ENCODE measurements at places on chromosomes 1 and 21.
A peak's percentile ranks its signal among the peaks of the same experiment; 100 is the strongest.

DNA sequence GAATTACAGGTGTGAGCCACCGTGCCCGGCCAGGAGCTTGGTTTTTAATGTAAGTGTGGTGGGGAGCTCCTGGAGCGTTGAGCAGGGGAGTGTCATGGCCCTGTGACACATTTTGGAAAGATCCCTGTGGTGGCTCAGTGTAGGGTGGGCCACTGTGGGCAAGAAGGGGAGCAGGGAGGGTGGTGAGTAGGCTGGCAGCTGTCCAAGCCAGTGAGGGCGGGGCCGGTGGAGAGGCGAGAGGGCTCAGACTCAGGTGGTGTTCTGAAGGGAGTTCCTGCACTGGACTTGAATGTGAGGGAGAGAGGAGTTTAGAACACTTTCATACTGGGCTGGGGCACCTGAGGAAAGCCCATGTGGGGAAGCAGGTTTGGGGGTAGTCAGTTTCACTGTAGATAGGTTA, 3.1 kb upstream of the EVA1B start:
- no peaks in the 10 kb centered on the region for H3K36me3 ChIP-seq
- no peaks in the 10 kb centered on the region for H3K27me3 ChIP-seq
- no peak overlapping the region for H3K4me3 ChIP-seq
- H3K27ac ChIP-seq, result no peak overlapping the region
- peaks cover 37% of the 10 kb centered on the region for H3K4me1 ChIP-seq
- no peak for DNase-seq

DNA sequence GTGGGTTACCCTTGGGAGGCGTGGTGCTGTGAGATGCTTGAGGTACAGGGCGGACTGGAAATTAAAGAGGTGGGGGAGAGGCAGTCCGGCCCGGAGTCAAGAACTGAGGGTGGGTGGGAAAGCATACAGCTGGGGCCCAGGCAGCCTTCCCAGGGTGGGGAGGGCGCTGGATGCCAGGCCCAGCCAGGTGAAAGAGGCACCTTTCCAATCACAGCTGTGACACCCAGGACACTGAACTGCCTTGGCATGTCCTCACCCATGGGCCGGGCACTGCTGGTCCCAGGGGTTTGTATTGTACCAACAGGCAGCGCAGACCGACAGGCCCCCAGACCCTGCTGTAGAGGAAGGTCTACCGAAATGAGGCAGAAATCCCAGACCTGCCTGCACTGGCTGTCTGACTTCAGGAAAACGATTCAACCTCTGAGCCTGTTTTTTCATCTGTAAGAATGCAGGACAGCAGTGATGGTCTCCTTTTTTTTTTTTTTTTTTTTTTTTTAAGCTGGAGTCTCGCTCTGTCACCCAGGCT, 9.1 kb downstream of the SLC30A2 start:
- no peak for DNase-seq
- peak overlapping the region; percentile 96 for H3K27ac ChIP-seq
- H3K4me1 ChIP-seq, result no peaks in the 10 kb centered on the region
- no peaks in the 10 kb centered on the region for H3K27me3 ChIP-seq
- no peaks in the 10 kb centered on the region for H3K36me3 ChIP-seq
- H3K4me3 ChIP-seq, result no peak overlapping the region

DNA sequence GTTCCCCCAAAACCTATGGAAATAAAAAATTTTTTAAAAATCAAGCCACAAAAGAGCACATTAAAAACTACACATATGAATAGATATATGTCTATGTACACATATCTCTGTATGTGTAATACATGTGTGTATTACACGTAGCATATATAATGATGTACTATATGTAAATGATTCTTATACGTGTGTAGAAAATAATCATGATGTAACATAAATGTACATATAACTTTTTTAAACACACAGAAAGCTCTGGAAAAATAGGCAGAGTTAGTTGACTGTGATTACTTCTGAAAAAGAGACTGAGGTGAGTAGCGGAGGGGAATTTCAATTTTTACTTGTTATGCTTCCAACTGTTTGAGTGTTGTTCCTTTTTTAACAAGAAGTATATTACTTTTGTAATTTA, 405.0 kb downstream of the CAMTA1 start:
- H3K4me3 ChIP-seq, result no peak overlapping the region
- H3K27me3 ChIP-seq, result no peaks in the 10 kb centered on the region
- H3K4me1 ChIP-seq, result no peaks in the 10 kb centered on the region
- no peak overlapping the region for H3K27ac ChIP-seq
- DNase-seq, result no peak

- H3K36me3 ChIP-seq, result no peaks in the 10 kb centered on the region
- no peak overlapping the region for H3K27ac ChIP-seq
- DNase-seq, result no peak
- no peaks in the 10 kb centered on the region for H3K27me3 ChIP-seq
- H3K4me3 ChIP-seq, result no peak overlapping the region
Observed at GRCh38 chr1:24961961-24962861, 32.1 kb upstream of the RUNX3 start.

GRCh38 chr21:35323947-35324346, 274.8 kb upstream of the RUNX1 start:
- no peaks in the 10 kb centered on the region for H3K4me1 ChIP-seq
- no peaks in the 10 kb centered on the region for H3K27me3 ChIP-seq
- H3K27ac ChIP-seq, result peak overlapping the region; percentile 68
- peak; percentile 74 for DNase-seq

GRCh38 chr1:181057079-181057478, 23.3 kb downstream of the MR1 start:
- no peaks in the 10 kb centered on the region for H3K36me3 ChIP-seq
- no peak for DNase-seq
- no peak overlapping the region for H3K4me3 ChIP-seq
- no peaks in the 10 kb centered on the region for H3K4me1 ChIP-seq
- H3K27ac ChIP-seq, result peak overlapping the region; percentile 22
- no peaks in the 10 kb centered on the region for H3K27me3 ChIP-seq

- no peak overlapping the region for H3K27ac ChIP-seq
- H3K27me3 ChIP-seq, result no peaks in the 10 kb centered on the region
- H3K4me3 ChIP-seq, result no peak overlapping the region
- H3K36me3 ChIP-seq, result no peaks in the 10 kb centered on the region
- no peak for DNase-seq
- H3K4me1 ChIP-seq, result peaks cover 23% of the 10 kb centered on the region
Observed at GRCh38 chr1:154765970-154766369, 104.1 kb downstream of the KCNN3 start.

DNA sequence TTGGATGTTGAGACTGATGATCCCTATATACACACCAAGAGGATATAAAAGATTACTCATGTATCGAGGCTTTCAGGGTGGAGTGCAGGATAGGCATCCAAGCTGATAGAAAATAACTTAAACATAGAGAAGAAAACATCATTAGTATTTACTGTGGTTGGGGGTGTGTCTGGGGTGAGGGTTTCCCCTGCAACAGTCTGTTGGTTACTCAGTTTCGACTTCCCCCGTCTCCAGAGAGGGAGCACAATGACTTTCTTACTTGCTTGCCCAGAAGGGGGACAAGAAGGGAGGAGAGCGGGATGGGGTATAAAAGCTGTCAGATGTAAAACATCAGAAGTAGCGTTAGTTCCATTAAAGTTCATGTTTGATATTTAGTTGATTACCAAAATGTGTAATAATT, 717.4 kb upstream of the ZP4 start:
- H3K27me3 ChIP-seq, result no peaks in the 10 kb centered on the region
- no peaks in the 10 kb centered on the region for H3K36me3 ChIP-seq
- H3K4me3 ChIP-seq, result no peak overlapping the region
- H3K27ac ChIP-seq, result no peak overlapping the region
- H3K4me1 ChIP-seq, result no peaks in the 10 kb centered on the region

DNA sequence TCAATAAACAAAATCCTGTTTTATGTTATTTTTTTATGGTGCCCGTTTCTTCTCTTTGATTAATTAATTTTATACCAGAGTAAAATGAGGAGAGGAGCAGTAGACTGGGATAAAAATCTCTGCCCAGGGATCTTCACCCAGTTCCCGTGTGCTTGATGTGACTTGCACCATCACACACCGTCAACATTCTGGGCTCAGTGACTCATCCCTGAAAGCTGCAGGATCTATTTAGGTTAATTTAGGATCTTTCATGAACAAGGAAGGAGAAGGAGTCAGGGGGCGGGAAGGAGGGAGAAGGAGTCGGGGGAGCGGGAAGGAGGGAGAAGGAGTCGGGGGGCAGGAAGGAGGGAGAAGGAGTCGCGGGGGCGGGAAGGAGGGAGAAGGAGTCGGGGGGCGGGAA, 182.4 kb downstream of the SMYD3 start:
- no peaks in the 10 kb centered on the region for H3K4me1 ChIP-seq
- H3K27me3 ChIP-seq, result no peaks in the 10 kb centered on the region
- H3K4me3 ChIP-seq, result no peak overlapping the region

- H3K4me3 ChIP-seq, result no peak overlapping the region
- DNase-seq, result no peak
- no peaks in the 10 kb centered on the region for H3K4me1 ChIP-seq
- no peaks in the 10 kb centered on the region for H3K27me3 ChIP-seq
- H3K36me3 ChIP-seq, result no peaks in the 10 kb centered on the region
Observed at GRCh38 chr1:87739704-87740103, 411.0 kb downstream of the LMO4 start.

DNA sequence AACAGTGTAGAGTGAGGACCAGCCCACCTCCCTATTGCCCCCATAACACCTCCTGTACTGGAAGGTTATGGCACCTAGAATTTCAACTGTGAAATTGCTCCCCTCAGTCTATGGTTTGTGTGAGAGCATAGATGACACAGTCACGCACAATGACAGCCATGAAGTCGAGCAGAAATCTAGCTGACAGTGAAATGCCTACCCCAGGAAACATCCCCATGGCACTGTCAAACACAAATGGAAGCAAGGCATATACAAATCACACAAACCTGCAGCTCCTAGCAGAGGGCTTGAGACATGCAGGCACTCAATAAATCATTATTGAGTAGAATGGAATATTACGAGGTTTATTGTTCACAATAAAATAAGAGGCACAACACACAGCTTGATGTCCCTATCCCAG, 142.5 kb upstream of the ST6GALNAC5 start:
- no peak overlapping the region for H3K27ac ChIP-seq
- no peaks in the 10 kb centered on the region for H3K27me3 ChIP-seq
- DNase-seq, result no peak
- no peaks in the 10 kb centered on the region for H3K36me3 ChIP-seq
- H3K4me3 ChIP-seq, result no peak overlapping the region

GRCh38 chr1:233367057-233367803, 39.7 kb downstream of the MAP3K21 start:
- H3K27me3 ChIP-seq, result no peaks in the 10 kb centered on the region
- H3K4me1 ChIP-seq, result no peaks in the 10 kb centered on the region
- DNase-seq, result no peak
- H3K27ac ChIP-seq, result no peak overlapping the region

DNA sequence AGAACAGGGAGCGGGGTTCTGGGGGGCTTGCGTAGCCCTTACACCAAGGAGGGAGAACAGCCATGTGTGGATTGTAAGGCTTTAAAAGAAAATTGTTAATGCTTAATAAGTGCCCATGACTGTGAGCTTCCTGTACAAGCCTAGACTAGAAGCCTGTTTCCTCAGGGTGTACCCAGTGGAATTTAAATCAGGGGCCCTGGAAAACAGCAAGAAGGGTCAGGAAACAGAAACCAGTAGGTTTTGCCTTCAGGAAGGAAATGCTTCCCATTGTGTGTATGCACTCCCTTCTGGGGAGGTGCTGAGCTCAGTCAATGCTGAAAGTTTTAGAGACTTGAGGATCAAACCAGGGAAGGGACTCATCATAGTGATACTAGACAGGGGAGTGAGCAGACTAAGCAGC, 12.7 kb downstream of the UTP11 start:
- DNase-seq, result no peak
- no peak overlapping the region for H3K27ac ChIP-seq
- peaks cover 57% of the 10 kb centered on the region for H3K36me3 ChIP-seq

GRCh38 chr1:198711837-198712236, 73.0 kb downstream of the PTPRC start:
- no peak for DNase-seq
- no peaks in the 10 kb centered on the region for H3K27me3 ChIP-seq
- no peaks in the 10 kb centered on the region for H3K4me1 ChIP-seq

DNA sequence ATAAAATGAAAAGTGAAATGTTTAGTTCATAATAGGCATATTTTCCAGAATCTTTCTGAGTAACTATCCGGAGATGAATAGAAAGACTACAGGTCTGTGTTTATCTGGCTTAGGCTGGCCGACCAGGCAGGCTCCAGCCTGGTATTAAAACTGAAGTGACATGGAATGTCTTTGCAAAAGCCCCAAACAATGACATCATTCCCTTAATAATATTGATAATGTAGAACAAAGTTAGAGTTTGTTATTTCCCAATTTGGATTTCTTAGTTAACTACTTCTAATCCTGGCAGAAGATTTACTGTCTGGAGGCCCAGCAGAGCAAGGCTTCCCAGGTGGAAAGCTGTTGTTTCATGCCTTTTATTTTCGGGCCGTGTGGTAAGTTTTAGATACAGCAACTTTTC, 207.7 kb downstream of the GREM2 start:
- no peak overlapping the region for H3K27ac ChIP-seq
- H3K4me3 ChIP-seq, result no peak overlapping the region
- DNase-seq, result no peak
- H3K27me3 ChIP-seq, result no peaks in the 10 kb centered on the region
- H3K36me3 ChIP-seq, result no peaks in the 10 kb centered on the region

DNA sequence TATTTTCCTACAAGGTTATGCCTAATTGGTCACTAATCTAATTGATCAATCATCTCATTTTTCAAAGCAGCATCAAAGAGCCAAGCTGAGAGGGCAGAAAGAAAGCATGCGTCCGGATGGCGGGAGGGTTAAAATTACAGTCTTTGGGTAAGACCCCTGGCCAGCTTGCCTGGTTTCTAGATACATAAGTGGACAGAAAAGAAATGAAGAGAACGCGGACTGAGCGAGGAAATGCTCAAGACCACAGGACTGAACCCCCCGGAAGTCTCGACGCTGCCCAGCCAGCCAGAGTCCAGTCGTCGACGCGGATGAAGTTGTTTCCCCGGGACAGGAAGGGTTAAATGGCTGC, 297.2 kb downstream of the OMA1 start:
- no peaks in the 10 kb centered on the region for H3K4me1 ChIP-seq
- H3K36me3 ChIP-seq, result no peaks in the 10 kb centered on the region
- H3K4me3 ChIP-seq, result peak overlapping the region; percentile 51
- DNase-seq, result no peak
- no peak overlapping the region for H3K27ac ChIP-seq

GRCh38 chr1:243280571-243281129, 24.8 kb downstream of the SDCCAG8 start:
- no peak overlapping the region for H3K27ac ChIP-seq
- peaks cover 29% of the 10 kb centered on the region for H3K36me3 ChIP-seq
- no peak for DNase-seq
- H3K4me1 ChIP-seq, result no peaks in the 10 kb centered on the region
- no peak overlapping the region for H3K4me3 ChIP-seq

DNA sequence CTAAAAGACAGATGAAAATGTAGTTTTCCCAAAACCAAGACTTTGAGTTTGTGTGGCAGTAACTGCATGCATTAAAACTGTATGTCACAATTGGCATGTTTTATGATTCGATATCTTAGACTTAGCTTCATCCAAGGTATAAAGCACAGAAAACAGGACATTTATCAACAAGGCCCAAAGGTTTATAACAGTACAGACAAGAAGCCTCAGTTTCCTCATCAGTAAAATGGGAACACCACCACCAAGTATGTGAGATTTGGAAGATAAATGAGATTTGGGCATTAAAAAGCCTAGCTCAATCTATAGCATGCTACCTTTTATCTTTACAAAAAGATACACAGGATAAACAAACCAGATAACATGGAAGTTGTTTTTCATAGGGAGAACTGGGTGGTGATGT, 128.5 kb downstream of the DAB1 start:
- H3K4me1 ChIP-seq, result no peaks in the 10 kb centered on the region
- no peak overlapping the region for H3K27ac ChIP-seq
- no peak for DNase-seq
- H3K4me3 ChIP-seq, result no peak overlapping the region
